ENCODE measurements at places on chromosomes 4 and X.

GRCh38 chr4:83556006-83556707 lies 20.2 kb downstream of the GPAT3 start:
- no peak for DNase-seq

- no peak for DNase-seq
Measured at GRCh38 chr4:76790377-76790776, 107.6 kb downstream of the SOWAHB start.

GRCh38 chr4:139955600-139955999 lies 198.4 kb downstream of the MAML3 start:
- no peak for DNase-seq

DNA sequence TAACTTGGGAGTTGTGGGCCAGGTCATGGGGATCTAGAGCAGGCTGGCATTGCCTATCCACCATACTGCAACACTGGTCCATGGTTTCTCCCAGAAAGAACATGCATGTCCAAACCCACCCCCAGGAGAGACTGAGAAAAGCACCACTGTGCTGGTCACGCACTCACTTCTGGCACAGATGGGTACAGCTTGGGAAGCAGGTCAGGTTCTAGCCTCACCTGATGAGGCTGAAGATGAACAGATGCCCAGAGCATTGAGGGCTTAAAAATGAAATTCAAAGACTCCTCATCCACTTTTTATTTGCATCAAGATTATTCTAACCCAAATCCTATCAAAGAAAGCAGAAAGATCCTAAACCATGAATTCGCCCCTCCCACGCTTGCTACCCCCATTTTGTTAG lies 125.9 kb upstream of the RAI2 start:
- no peak for DNase-seq
